ENCODE measurements at places on chromosomes 7 and 10. TPM values are rescaled to one million over a fixed set of nuclear protein-coding genes. Genes with fewer than 3 reads are reported as not detected.

Gene LIPN
- not detected for polyA plus RNA-seq

Gene METTL27
- 5.6 TPM for polyA plus RNA-seq

Gene TRPV6
- polyA plus RNA-seq = 2.6 TPM

Gene ARID5B
- polyA plus RNA-seq = 14.3 TPM

Gene SPDYE1
- 8.3 TPM for polyA plus RNA-seq

Gene DOCK1
- 19.0 TPM for polyA plus RNA-seq

Gene GIMAP7
- 3.4 TPM for polyA plus RNA-seq

Gene SPDYE16
- polyA plus RNA-seq = 4.1 TPM

Gene PRF1
- polyA plus RNA-seq = 2.2 TPM

Gene INA
- polyA plus RNA-seq = 7.7 TPM

Gene AUTS2
- 21.3 TPM for polyA plus RNA-seq

Gene COBL
- polyA plus RNA-seq = 9.2 TPM

Gene ORAI2
- 9.9 TPM for polyA plus RNA-seq

Gene SRGN
- polyA plus RNA-seq = 61.1 TPM

Gene TMEM139
- 5.3 TPM for polyA plus RNA-seq

Gene GIMAP8
- 6.8 TPM for polyA plus RNA-seq

Gene NPFFR1
- 2.6 TPM for polyA plus RNA-seq

Gene ZNF518A
- 14.5 TPM for polyA plus RNA-seq

Gene MOGAT3
- not detected for polyA plus RNA-seq

Gene CLIP2
- polyA plus RNA-seq = 8.5 TPM

Gene CPN1
- 2.4 TPM for polyA plus RNA-seq

Gene MET
- 3.9 TPM for polyA plus RNA-seq

Gene DIP2C
- 14.9 TPM for polyA plus RNA-seq
